Activated CD4-positive, alpha-beta T cell treated with anti-CD3 and anti-CD28 coated beads, Interleukin-10, Interleukin-2, amounts not matched to agents 100 ng/mL and 50 ng/mL, durations not matched to agents 16 hours and 8 hours (primary cell): ENCODE measurements at places on chromosomes 1 and 21.

DNA sequence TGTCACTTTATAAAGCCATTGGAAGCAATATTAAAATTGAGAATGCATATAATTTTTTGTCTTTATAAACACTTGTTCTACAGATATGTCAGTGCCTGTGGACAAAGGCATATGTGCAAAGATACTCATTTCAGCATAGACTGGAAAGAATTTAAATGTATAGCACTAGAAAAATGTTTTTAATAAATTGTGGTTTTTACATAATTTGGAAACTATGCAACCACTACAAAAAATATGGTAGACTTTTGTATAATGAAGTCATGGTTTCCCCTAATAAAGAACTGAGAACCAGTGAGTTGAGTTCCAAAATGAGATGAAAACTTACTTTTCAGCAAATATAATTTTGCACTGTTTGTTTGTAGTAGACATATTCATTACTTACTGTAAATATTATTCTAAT is 48.5 kb downstream of the BRINP3 start:
- no peak for DNase-seq

DNA sequence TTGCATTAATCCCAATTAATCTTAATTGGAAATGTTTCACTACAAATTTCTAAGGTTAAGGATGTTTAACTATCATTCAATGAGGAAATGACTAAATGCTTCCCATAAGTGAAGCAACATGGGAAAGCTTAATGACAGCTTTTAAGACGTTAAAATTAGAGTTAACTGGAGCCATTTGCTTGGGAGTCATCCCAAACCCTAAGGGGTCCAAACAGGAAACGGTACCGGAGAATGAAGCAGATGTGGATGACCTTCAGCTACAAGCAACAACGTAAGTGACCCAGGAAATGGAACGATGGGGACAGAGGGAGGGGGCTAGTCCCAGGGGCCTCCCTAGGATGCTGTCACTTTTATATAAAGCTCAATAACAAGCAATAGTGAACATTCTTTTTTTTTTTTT is 62.2 kb downstream of the CAPZB start:
- no peak for DNase-seq

- DNase-seq: peak; percentile 42
These were observed 613 bp upstream of the ERO1B start for GRCh38 chr1:236282425-236282716.

DNA sequence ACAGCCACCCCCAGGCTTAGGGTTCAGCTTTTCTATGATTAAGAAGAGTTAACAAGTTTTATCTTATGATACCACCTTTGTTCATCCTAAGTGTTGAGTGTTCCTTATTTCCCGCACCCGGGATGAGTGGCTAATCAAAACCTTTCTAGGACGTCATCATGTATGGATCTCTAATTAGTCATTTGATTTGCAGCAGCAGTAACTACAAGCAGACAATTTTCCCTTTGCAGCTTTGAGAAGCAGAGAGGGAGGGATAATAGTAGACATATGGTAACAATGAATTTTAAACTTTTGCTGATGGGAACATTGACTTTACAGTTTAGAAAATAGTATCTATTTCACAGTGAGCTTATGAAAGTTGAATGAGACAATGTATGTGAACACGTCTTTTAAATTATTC is 30.8 kb upstream of the SLC35F3 start:
- no peak for DNase-seq
